ENCODE measurements at places on chromosomes 4 and X.

DNA sequence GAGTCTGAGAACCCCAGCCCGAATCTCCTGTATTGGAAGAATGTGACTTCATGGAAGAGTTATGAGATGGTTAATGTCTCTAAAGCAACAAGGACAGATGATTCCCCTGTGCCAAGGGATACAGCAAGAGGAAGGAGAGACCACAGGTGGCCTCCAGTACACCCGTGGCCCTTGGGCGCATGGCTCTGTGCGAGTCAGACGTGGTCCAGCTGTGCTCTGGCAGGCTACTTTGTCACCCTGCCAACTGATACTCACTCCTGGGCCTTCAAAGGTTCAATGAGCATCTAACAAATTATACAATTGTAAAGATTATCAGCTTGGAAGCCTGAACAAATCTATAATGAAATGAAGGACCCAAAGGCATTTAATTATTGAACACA, 71.7 kb downstream of the NYX start:
- DNase-seq: no peak

- DNase-seq: peak; percentile 82
Measured at GRCh38 chr4:13627606-13628311, at the start of gene BOD1L1. Gene BOD1L1 (minus strand): TSS chr4:13627725. CDS start chr4:13627587, 138 bp downstream.

DNA sequence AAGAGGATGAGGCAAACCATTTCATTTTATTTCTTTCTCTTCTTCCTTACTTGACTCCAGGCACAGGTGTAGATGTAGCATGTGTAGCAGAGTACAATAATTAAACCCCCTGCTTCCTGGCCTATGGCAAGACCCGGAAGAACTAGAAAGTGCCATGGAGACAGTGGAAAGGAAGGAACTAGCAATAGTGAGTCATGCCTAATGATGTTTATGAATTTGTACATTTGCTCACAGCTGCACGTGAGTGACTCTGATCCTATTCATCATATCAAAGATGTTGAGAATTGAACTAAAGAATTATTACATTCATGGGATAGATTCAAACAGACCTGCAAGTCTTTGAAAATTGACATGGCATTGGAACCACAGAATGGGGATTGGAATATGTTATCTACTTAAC, 2233.9 kb upstream of the TENM3 start:
- DNase-seq: no peak

GRCh38 chr4:48130100-48130499, 4.0 kb downstream of the TXK start:
- DNase-seq: no peak

GRCh38 chr4:1246901-1247863, 1.7 kb downstream of the CTBP1 start:
- no peak for DNase-seq

- DNase-seq: no peak
Measured at GRCh38 chr4:109826719-109827118, 1.1 kb upstream of the RRH start.

DNA sequence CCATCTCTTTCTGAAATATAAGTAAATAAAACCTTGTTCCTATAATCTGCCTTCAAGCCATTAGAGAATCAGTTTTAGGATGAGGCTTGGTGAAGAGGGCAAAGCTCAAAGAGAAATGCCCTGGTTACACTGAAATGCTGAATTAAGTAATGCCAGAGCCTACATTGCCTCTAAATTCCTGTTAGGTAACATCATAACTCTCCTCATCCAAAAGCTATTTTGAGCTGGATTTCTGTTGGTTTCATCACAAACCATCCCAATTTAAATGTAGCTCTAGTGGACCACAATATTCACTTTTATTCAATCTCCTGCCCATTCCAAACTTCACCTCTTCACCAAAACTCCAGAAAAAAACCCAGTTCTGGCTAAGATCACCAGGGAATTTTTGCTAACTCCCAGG, 1319.7 kb upstream of the TENM3 start:
- DNase-seq: no peak

GRCh38 chr4:176377780-176378179, 58.0 kb downstream of the SPCS3 start:
- no peak for DNase-seq

DNA sequence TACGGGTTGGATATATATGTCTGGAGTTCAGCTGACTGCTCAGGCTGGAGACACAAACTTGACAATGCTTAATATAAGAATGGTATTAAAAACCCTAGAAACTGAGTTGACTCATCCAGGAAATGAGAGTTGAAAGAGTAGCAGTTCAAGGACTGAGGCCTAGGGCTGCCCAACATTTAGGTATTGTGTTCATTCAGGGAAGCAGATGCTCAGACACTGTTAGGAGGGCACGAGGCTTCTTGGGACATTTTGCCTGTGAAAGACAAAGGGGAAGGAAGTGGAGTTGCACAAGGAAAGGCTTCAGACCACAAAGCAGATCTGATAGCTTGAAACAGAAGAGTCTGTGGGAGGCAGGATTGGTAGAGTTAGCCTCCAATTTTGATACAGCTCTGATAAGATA, 52.0 kb upstream of the HS3ST1 start:
- DNase-seq: no peak

- DNase-seq: peak; percentile 9
Measured at GRCh38 chrX:47723689-47724088, 64.7 kb upstream of the UXT start.

GRCh38 chr4:14771094-14771493, 231.2 kb upstream of the CPEB2 start:
- DNase-seq: no peak

DNA sequence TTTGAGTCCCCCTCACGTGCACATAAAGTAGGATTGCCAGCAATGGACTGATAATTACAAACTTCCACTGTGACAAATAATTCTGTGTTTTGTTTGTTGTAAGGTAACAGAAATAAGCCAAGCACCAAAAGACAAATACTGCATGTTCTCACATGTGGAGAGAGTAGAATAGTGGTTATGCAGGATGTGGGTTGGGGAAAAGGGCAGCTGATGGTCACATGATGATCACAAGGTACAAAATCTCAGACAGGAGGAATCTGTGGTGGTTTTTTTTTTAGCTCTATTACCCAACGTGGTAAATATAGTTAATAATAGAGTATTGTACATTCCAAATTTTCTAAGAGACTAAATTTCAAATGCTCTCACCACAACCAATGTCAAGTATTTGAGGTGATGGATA, 182.3 kb downstream of the BANK1 start:
- no peak for DNase-seq

DNA sequence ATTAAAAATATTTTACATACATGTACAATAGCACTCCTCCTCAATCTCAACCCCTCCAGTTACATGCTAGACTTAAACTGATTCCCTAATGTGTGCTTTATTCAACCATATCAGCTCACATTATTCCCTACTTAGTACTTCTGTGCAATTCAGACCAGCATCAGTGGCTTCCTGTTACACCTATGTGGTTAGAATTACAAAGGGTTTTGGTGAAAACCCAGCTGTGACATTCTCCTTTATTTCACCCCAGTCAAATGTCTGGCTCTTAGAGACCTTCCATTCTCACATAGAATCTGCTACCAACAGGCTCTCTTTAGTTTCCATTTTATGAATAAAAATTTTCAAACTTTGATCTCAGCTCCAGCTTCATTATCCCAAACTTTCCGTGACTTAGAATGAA, 85.2 kb upstream of the SLC7A11 start:
- no peak for DNase-seq

GRCh38 chrX:133005042-133005441, 46.6 kb upstream of the HS6ST2 start:
- DNase-seq: no peak

DNA sequence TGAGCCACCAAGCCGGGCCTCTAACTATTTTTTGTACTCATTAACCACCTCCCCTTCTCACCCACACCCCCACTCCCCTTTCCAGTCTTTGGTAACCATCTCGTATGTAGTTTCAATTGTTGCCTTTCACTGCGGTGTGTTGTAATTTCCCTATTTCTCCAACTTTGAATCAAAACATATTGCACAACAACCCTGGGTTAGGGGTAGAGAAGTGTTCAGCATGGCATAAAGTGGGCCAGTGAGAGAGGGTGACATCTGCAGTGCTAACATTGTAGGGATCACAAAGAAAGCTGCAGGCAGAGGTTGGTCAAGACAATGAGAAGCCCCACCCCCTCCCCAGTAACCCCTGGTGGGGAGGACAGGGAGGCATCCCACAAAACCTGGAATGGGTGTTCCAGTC, 92.7 kb downstream of the SPATA18 start:
- DNase-seq: no peak

DNA sequence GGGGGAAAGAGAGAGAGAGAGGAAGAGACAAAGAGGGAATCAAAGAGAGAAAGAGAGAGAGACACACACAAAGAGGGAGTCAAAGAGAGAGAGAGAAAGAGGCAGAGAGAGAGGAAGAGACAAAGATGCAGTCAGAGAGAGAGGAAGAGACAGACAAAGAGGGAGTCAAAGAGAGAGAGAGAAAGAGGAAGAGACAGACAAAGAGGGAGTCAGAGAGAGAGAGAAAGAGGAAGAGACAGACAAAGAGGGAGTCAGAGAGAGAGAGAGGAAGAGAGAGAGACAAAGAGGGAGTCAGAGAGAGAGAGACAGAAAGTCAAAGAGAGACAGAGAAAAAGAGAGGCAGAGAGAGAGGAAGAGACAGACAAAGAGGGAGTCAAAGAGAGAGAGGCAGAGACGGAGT, 45.5 kb downstream of the MAGEA9 start:
- no peak for DNase-seq

DNA sequence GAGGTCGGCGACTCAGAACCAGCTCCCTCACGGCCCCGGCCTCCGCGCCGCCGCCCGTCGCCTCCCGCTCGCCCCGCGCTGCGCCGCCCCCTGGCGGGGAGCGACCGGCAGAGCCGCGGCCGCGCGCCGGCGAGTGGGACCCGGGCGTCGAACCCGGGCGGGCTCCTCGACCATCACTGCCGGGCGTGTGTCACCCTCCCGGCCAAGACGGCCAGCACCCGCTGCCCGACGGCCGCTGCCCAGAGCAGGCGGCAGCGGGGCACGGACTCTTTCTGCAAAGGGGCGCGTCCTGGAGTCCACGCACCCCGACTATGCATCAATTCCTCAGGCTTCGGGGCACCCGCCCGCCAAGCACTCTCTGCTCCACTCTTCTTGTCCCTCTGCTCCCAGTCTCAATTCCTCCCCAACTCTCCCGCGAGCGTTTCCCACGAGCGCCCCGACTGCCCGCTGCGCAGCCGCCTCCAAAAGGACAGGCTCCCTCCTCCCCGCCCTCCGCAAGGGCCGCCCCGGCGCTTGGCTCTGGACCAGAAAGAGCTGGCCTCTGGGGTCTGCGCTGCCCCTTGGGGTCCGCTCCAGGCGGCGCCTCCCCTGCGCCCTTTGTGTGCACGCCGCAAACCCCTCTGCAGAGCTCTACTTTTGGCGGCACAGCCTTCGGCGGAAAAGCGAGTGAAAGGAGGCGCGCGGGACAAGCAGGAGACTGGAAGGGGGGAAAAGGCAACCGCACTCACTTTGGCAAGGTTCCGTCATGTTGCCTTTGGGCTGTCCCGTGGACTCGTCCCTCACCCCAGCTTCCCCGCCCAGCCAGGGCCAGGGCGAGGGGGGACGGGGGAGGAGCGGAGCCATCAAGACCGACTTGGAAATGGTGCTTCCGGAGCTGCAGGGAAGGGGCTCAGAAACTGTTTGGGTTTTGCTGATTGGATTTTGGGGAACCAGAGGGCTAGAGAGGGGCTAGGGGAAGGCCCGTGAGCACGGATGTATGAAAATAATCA, 1.0 kb downstream of the PDE5A start:
- DNase-seq: peak; percentile 23

DNA sequence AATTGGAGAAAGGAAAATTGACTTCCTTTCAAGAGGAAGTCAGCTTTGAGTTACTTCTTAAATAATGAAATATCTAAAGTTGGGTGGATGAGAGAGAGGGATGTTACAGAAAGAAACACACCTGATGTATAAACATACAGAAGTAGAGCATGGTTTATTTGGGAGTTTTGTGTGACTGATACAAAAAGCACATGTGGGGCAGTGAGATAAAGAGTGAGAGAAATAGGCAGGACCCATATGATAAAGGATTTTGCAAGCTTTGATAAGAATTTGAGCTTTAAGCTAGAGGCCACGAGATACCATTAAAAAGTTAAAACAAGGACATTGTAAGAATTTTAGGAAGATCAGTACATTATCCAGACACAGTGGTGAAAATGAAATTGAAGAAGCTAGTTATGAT, 263.3 kb upstream of the GPRIN3 start:
- DNase-seq: no peak
